EH (cell line): ENCODE measurements at places on chromosomes 4 and X.

GRCh38 chr4:61401771-61402170, 201.6 kb downstream of the ADGRL3 start:
- no peak for DNase-seq

GRCh38 chrX:19912-20571, 261.1 kb upstream of the PLCXD1 start:
- peak; percentile 5 for DNase-seq

DNA sequence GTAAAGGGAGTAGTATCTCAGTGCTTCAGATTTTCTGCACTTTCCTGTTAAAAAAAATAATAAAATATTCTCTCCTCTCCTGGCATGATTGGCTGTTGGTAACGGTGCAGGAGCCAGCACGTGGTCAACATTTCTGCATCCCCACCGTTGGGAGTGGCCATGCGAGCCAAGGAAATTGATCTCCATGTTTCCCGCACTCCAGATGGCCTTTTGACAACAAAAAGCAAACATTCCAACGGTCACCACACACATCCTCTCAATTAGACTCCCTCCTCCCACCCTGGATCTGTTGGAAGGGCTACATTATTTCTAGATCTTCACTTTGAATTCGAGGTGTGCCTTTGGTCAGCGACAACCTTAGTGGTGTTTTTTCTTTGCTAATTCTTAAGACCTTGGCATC, 45.0 kb downstream of the STK32B start:
- DNase-seq: peak; percentile 39

- peak; percentile 44 for DNase-seq
Observed at GRCh38 chrX:134718966-134719317, 60.7 kb upstream of the PLAC1 start.

GRCh38 chrX:646228-646495, 15.6 kb downstream of the SHOX start:
- peak; percentile 90 for DNase-seq

DNA sequence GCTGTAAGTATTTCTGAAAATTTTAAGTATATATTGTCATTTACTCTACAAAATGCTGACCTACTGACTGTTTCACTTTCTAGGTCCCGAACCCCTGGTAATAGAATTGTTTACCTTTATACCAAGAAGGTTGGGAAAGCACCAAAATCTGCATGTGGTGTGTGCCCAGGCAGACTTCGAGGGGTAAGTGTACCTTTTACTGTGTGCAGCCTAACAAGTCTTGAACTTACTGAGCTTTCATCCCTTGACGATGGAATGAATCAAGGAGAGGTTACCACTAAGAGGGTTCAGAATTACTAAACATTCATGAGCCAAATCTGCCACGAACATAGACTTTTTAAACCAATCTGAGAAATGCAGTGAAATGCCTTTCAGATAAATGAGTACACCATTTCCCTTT, 1.6 kb downstream of the RPL34 start:
- DNase-seq: no peak
